ENCODE measurements at places on chromosomes 5 and 9.

GRCh38 chr5:35938568-35939227 lies at the start of gene CAPSL:
TSS of gene CAPSL (minus strand) at chr5:35938622. CDS start at chr5:35921120, 17,502 bp downstream.
- DNase-seq, result peak; percentile 73

DNA sequence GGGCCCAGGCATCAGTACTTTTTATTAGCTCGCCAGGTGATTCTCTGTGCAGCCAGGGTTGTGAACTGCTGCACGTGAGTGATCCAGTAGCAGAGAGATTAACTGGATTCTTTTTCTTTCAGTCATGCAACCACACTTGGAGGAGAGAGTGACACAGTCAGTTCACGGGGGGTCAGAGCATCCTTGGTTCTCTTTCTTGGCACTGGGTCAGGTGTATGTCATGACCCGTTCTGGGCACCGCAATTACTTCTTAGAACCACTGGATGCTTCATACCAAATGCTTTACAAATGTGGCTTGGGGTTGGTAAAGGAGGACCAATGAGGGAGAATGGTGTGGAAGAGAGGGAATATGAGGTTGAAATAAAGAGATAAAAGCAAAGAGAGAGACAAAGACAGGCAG lies 368.7 kb downstream of the MLLT3 start:
- no peak for DNase-seq

DNA sequence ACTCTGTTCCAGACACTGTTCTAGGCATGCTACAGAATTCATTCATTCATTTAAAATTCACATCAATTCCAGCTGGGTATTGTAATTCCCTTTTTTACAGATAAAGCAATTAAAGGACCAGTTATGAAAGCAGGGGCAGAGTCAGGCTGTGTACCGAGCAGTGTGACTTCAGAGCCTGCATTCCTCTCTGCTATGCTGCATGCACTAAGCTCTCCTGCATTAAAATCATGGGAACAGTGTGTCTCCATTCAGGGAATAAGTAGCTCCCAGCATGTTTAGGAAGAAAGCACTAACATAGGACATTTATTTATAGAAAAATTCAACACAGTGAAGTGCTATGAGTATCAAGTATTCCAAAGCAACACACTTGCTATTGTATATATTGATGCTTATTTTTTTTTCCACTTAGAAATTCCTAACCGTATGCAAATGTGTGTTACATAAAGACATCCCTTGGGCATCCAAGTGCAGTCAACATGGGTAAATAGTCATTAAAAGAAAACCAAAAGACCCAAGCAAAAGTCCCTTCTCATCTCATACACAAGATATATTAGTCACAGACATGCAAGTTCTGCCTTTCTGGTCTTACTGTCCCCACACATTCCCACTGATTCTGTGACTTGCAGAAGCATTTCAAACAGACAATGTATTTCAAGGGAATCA lies 173.7 kb downstream of the GABRB2 start:
- DNase-seq, result no peak

DNA sequence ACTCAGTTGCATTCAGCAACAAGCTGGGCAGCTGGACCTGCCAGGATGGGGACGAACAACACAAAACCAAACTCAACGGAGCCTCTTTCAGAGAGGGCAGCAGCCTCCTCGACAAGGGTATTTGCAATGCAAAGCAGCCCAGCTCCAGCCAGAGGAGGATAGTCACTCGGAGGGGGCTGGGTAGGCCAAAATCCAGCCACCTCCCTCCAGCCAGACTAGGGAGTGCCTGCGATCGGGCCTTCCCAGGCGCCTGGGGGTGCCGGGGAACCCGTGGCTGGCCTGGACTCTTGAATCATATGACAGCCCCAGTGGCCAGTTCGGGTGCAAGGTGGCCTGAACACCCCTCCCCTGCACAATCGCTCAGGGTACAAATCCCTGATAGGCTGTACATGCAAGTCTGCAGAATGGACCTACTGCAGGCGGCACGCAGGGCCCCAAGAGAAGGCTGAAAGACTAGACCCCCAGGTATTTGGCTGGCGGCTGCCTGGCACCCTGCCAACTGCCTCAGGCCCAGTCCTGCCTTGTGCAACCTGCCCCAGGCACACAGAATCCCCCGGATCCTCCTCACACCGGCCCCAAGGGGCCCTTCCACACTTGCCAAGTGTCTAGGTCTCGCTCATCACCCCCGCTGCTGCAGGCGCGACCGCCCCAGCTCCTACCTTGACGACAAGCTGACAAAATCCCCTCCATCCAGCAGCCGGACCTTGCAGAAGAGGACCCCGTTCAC lies 1.3 kb downstream of the EEIG1 start:
- DNase-seq, result no peak

DNA sequence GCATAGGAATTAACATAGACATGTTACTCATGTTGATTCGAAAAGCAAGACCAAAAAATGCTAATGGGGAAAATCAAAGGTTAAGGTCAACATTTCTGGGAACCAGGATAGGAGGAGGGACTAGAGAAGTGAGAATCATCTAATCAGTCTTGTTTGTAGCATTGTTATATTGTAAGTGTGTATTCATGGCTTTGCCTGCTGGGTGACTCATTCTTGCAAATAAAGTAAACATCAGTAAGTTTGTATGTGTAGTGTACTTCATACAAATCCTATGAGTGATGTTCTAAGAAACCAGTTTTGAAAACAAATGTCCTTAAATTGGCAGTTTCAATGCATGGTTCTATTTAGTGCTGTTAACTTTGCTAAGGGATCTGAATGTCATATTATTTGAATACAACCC lies 79.0 kb upstream of the TMEM252 start:
- no peak for DNase-seq

DNA sequence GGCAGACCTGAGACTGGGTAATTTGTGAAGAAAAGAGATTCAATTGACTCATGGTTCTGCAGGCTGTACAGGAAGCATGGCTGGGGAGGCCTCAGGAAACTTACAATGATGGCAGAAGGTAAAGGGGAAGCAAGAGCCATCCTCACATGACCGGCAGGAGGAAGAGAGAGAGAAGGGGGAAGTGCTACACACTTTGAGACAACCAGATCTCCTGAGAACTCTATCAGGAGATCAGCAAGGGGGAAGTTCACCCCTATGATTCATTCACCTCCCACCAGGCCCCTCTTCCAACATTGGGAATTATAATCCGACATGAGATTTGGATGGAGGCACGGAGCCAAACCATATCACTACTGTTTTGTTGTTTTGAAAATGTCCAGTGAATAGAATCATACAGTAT lies 110.2 kb downstream of the DAPK1 start:
- no peak for DNase-seq

- no peak for DNase-seq
Observed at GRCh38 chr9:123283048-123283408, 14.6 kb upstream of the STRBP start.

- no peak for DNase-seq
Observed at GRCh38 chr5:33261305-33261704, 179.5 kb upstream of the TARS1 start.

GRCh38 chr5:24365406-24365805 lies 279.4 kb downstream of the CDH10 start:
- no peak for DNase-seq

DNA sequence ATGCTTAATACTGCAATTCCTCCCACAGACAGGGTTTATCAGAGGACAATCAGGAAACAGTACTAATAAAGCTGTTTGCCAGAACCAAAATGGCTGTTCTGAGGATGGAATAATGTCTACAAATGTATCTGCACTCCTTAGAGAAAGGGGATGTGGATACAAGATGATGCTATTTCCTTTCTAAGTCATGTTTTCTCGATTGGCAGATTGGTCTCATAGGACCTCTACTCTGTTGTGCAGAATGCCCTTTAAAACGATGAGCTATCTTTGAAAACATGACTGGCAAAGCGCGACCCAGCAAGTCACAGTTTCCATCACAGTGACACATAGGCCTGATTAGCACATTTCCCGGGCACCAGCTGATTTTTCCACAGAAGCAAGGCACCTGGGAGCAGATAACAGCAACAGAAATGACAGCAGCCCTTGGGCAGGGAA lies 54.0 kb downstream of the AOPEP start:
- DNase-seq, result no peak

GRCh38 chr9:20319241-20319640 lies 303.1 kb downstream of the MLLT3 start:
- no peak for DNase-seq

GRCh38 chr9:13410566-13411031 lies 131.1 kb upstream of the MPDZ start:
- DNase-seq, result no peak

GRCh38 chr9:110555551-110556331 lies 23.8 kb downstream of the SVEP1 start:
- no peak for DNase-seq

GRCh38 chr5:140548300-140548688 lies 832 bp downstream of the EIF4EBP3 start:
- no peak for DNase-seq

GRCh38 chr9:92617195-92617813 lies 52.6 kb downstream of the IPPK start:
- DNase-seq, result no peak

- no peak for DNase-seq
Observed at GRCh38 chr9:6598249-6598725, 47.2 kb downstream of the GLDC start.

- DNase-seq, result no peak
Observed at GRCh38 chr5:160020964-160021363, 12.0 kb downstream of the TTC1 start.

DNA sequence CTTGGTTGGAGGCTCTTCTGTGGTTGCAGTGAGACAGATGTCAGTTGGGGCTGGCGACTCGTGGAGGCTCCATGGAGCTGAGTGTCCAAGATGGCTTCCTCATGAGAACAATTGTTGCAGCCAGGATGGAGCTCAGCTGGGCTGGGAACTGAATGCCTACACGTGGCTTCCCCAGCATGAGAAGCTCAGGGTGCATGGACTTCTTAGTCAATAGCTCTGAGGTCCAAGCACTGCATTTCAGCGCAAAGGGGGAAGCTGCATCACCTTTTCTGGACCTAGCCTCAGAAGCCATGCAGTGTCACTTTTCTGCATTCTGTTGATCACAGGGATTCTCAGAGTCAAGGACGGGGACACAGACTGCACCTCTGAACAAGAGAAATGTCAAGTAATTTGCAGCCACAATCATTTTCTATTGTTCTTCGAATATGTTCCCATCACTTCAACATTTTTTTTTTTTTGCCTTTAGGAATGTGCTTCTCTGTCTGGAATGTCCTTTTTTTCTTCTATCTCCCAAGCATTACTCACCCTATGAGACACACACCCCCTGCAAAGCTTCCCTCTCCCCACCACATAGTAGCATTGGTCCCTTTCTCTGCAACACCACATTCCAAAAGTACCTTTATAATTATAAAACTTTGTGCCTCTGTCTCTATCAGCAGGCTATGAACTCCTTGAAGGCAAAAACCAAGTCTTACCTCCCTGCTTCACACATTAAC lies 57.5 kb upstream of the STK32A start:
- no peak for DNase-seq

GRCh38 chr9:130234340-130235260 lies 31.0 kb upstream of the HMCN2 start:
- DNase-seq, result no peak

GRCh38 chr5:44949687-44950086 lies 140.9 kb downstream of the MRPS30 start:
- DNase-seq, result no peak

DNA sequence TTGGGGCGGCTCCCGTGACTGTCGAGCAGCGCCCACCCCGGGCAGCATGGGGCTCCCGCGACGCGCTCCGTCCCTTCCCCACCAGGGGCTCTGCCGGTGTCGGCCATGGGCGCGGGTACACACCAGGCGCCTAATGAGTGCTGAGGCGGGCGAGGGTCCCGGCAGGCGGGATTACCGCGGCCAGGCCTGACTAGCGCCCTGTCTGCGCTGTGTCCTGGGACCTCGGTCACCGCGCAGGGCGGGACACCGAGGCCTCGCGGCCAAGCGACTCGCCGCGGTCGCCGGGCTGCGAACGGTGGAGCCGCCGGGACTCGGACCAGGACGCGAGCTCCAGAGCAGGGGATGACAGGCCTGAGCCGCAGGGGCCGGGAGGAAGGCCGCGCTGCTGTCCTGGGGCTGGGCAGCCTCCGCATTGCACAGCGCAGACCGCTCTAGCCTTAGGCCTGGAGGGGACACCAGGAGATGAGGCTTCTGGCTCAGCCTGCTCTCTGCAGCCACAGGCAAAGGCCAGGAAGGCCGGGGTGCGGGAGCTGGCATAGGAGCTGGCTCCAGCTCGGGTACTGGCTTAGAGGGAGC lies 14.1 kb downstream of the LCN10 start:
- DNase-seq, result no peak

DNA sequence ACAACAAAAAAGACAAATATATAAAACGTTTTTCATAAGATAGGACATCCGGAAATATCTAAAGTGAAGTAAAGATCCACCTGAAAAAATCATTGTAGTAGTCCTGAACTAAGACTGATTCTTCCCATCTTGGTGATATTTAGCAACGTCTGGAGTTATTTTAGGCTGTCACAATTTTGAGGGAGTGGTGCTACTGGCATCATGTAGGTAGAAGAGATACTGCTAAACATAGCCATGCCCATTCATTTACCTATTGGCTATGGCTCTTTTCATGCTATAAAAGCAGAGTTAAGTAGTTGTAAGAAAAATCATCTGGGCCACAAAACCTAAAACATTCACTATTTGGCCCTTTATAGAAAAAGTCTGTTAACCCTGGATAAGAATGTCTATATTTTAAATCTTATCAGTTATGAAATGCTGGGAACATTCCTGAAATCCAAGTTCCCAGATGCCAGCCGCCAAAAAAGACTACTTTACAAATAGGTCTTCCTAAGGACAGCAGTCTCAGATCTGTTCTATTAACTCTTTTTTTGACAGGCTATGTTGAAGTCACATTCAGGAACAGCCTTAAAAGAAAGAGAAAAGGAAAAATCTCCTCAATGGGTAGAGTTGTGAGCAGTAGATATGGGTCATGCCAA lies 27.0 kb downstream of the RAPGEF6 start:
- no peak for DNase-seq

GRCh38 chr5:115402822-115403577 lies 106.5 kb upstream of the CCDC112 start:
- DNase-seq, result no peak

GRCh38 chr5:42057254-42057690 lies 132.2 kb downstream of the FBXO4 start:
- DNase-seq, result no peak

DNA sequence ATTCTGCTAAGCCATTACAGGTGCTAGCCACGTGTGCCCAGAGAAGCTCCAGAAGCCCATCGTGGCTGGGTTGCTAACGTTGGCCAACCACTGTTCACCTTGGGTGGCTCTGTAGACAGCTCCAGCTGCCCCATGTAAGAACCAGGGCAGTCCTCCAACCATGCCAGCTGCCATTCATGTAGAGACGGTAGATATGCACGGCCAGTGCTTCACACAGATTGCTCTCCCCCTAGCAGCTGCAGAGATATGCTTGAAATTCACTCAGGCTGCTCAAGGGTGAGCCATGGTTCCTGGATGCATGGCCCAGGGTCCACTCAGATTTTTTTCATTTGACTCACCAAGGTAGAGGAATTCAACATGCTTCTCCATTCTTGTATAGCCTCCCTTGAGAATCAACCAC lies 31.0 kb downstream of the GADD45G start:
- DNase-seq, result no peak

DNA sequence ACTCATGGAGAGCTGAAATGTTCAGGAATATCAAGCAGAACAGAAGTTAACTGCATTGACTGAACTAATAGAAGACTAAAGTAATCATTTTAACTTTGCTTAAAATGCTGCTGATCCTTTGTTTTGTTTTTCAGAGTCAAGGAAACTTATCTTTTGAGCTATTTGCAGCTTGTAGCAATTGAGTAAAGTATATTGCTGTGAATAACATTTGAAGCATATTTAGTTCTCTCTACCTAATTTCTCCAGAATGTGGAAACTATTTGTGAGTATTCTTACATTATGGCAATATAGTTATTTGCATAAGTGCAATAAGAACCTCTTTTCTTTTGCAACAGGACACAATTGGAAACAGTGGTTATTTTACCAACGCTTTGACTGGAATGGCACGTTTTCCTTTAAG lies 5.3 kb upstream of the SOX30 start:
- DNase-seq, result no peak
